ENCODE measurements at places on chromosomes 2 and 18. TPM values are rescaled to one million over a fixed set of nuclear protein-coding genes. Genes with fewer than 3 reads are reported as not detected.

The MROH2A gene
- not detected for total RNA-seq

The HOXD12 gene
- 0.33 TPM for total RNA-seq

The FOXD4L1 gene
- total RNA-seq = 0.12 TPM

The MGAT4A gene
- total RNA-seq = 0.87 TPM

The MC2R gene
- total RNA-seq = not detected

The CRYGD gene
- not detected for total RNA-seq

The KIF1A gene
- not detected for total RNA-seq
